ENCODE measurements at places on chromosomes 7 and 10. TPM values are rescaled to one million over a fixed set of nuclear protein-coding genes. Genes with fewer than 3 reads are reported as not detected.

- DNase-seq = no peak
- no peaks in the 10 kb centered on the region for H3K36me3 ChIP-seq
- H3K4me3 ChIP-seq = no peak overlapping the region
Measured at GRCh38 chr7:19146699-19147098, 1.5 kb upstream of the FERD3L start.

DNA sequence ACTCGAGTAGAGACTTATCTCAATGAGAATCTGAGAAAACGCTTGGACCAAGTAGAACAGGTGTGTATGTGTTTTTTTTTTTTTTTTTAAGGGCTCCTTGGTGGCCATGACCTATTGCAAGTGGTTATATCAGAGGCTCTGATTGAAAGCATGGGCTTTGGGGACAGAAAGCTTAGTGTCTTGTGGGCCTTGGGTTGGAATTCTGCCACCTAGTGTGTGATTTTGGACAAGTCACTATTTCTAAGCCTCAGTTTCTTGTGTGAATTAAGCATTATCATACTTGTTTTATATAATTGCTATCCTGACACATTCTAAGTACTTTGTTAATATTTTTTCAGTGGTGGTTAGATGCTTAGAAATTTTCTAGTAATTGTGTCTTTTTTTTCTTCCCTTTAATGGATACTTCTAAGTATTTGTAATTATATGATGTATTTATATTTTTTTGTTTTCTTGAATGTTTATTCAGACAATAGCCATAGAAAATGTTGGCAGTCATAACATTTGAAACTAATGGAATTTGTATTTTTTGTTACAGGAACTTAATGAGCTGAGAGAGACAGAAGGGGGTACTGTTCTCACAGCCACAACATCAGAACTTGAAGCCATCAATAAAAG is 33.1 kb downstream of the SMC3 start:
- H3K27ac ChIP-seq = no peak overlapping the region
- no peaks in the 10 kb centered on the region for H3K27me3 ChIP-seq

DNA sequence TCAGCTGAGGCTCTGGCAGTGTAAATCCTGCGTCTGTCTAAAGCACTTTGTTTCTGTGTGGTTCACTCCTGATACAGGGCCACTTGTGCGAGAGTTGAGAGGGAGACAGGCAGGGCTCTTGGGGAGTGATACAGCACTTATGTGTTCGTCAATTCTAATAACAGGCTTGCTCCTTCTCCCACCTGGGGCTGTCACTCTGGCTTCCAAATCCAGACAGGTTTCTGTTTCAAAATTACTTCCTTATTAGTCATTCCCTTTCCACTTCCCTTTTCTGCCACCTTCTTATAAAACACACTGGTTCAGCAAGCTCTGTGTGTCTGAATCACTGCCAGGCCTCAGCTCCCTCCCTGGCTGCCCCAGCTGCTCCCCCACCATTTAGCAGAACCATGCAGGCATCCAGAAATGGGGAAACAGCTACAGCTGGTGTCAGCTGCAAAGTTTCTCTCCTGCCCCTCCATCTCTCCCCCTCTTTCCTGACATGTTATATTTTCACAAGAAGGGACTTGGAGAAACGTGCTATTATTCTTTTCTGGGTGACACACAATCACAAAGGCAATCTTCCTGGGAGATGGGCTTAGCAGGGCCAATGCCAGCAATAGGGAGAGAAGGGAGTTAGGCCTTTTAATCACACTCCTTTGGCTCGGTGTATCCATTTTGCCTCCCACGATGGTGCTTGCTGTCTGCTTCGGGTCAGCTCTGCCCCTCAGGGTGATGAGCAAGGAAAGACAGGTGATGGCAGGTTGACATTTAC is 58.4 kb upstream of the ZNRF2 start:
- H3K27ac ChIP-seq = peak overlapping the region; percentile 12
- H3K27me3 ChIP-seq = no peaks in the 10 kb centered on the region
- peaks cover 20% of the 10 kb centered on the region for H3K4me1 ChIP-seq
- peak; percentile 64 for DNase-seq

DNA sequence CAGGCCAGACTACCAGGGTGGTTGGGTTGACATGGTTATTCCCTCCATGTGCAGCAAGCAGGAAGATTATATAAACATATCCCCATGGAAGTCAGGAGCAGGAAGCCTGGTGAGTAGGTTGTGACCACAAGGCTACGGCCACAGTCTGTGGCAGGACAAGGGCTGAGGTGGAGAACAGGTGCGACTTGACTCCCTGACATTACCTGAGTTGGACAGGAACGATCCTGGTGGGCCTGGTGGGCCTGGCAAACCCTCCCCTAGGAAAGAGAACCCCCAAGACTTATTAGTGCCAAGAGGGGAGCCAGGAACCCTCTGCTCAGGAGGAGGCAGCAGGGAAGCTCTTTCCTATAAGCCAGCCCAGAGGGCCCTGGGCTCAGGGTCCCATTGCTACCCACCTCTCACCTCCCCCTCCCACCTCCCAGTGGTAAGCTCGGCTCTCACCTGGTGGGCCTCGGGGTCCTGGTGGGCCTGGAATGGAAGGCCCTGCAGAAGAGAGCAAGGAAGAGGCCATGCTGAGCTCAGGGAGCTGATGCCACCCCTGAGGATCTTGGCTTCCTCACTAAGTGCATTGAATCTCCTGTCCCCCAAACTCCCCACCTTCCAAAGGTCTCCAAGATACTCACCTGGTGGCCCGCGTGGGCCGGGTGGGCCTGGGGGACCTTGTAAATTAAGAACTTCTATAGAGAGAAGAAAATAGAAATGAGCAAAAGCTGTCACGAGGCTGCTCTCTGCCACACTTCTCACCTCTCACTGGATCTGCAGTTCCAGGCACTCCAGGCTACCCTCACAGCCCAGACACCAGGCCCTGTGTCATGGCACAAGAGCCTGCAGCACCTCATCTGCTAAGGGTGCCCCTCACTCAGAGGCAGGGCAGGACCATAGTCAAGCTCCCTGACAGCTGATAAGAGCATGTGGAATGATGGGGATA is 44.6 kb downstream of the COL17A1 start:
- no peaks in the 10 kb centered on the region for H3K4me1 ChIP-seq
- no peak overlapping the region for H3K27ac ChIP-seq
- H3K4me3 ChIP-seq = no peak overlapping the region
- no peaks in the 10 kb centered on the region for H3K27me3 ChIP-seq
- no peaks in the 10 kb centered on the region for H3K36me3 ChIP-seq
- DNase-seq = peak; percentile 4

C7orf33 gene
- not detected for total RNA-seq
